Stimulated activated CD8-positive, alpha-beta memory T cell treated with anti-CD3 and anti-CD28 coated beads, Interleukin-15, amount 100 ng/mL, for 1 hour (primary cell): ENCODE measurements at places on chromosomes 11 and 22.
A peak's percentile ranks its signal among the peaks of the same experiment; 100 is the strongest.

- DNase-seq: no peak
These were observed 105.0 kb upstream of the SESN3 start for GRCh38 chr11:95335989-95336388.

DNA sequence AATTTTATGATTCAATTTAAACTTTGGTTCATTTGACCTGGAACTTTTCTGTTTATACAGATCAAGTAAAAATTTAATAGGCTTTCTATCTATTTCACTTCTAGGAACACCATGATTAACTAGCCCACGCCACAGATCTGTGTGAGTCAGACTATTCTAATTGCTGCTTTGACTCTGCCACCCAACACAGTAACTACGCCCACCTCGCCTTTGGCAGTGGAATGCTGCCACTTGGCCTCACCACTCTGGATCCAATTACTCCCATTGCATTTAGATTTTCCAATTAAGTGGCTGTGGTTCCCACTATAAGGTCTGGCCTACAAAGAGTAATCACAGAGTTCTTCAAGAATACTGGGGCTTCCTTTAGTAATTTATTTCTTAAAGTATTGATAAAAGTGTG, 46.6 kb upstream of the LIN7C start:
- DNase-seq: no peak

- no peak for DNase-seq
These were observed 14.9 kb downstream of the ADORA2A start for GRCh38 chr22:24442352-24442744.

DNA sequence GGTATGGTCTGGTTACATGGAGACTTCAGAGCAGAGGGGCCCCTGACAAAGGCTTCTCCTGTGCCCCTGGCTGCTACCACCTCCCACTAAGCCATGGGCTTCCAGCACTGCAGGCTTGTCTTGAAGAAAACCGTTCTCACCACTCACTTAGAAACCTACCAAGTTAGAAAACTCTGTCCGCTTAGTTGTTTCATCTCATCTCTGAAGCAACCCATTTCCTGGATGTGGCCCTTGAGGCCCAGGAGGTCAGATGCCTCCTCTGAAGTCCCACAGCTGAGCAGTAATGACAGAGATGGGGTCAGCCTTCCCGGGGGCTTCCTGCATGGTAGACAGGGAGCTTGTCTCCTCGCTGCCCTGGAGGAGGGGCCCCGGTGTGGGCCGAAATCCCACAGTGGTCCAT, 12.9 kb downstream of the CSF2RB start:
- DNase-seq: no peak

- DNase-seq: no peak
These were observed 37.7 kb downstream of the POLD3 start for GRCh38 chr11:74630043-74630442.

DNA sequence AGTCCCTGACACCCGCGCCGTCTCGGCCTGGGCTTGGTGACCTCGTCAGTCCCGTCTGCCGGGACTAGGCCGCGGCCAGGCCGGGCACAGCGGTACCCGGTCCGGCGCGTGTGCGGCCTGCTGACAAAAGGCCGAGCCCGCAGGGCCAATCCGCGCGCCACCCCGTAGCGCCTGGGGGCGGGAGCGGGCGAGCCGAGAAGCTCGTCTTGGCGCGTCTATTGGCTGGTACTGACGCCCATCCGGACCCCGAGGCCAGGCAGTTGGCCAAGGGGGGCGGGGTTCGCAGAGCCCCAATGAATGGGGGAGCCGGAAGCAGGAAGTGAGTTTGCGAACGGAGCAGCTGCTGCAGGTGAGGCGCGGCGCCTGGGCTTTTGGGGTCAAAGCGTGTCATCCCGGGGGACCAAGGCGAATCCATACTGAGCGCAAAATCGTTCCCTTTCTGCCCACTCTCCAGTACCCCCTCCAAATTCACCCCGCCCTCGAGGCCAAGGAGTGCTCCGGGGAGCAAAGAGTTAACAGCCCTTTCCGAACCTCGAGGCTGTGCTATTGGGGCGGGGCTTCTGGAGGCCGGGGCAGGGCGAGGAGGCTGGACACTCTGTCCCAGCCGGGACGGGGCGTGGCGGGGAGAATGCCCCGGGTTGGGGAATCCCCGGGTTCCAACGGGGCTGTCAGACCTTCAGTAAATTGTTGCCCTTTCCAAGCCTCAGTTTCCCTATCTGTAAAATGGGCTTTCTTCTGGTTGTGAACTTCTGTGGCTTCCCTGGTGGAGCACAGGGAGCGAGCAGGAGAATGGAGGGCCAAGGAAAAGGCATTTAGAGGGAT, at the start of gene DPP3:
TSS of gene DPP3 (plus strand) at position 318 of the 822 bp plus-strand sequence. CDS start 1,767 bp downstream, outside the sequence.
- DNase-seq: peak; percentile 91

DNA sequence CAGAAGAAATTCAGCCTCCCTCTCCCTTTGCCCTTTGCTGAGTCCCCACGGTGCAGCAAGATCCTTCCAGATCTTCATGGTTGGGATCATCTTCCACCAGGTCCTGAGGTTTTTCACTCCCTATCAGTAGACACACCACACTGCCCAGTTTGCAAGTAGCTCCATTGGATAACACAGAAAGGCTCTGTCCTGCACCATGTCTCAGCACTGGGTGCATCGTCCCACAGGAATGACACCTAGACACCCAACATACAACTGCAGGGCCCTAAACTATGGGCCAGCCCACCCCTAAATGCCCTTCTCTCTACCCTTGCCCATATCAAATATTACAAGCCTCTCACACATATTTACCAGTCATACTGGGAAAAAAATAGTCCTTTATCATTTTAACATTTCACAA, 9.4 kb downstream of the KLHL22 start:
- DNase-seq: no peak

DNA sequence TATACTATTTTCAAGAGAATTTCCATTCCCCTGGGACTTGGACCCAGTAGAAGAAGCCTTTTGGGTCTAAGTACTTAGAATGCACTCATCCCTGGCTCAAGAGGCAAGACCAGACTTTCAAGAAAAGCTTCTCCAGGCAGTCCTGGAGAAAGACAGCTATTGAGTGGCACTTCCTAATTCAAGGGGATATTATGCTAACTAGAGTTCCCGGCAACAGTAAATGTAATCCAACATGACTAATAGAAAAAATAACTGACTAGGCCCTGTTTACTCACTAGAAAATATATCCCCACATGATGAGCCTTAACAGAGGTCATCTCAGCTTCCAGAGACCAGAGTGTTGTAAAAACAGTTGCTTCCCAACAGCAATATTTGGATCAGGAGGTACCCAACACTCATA, 47.2 kb upstream of the AKIP1 start:
- no peak for DNase-seq

GRCh38 chr11:104435494-104435893, 271.5 kb upstream of the PDGFD start:
- no peak for DNase-seq

DNA sequence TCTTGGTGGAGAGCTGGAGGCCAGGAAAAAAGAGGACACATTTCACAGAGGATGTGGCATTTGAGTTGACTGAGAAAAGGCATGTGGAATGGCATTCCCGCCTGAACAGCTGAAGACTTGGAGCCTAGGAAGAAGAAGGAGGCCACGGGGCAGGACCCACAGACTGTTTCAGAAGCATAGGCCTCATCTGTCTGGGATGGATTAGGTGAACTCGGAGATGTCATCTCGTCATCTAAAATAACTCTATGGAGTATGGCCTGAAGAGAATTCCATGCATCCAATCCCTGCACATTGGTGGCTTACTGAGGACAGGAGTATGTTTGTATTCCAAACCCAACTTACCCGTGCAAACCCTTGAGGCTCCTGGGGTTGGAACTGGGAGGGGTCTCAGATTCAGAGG, 16.4 kb downstream of the SPATA19 start:
- no peak for DNase-seq

- DNase-seq: no peak
These were observed 85.5 kb upstream of the B3GAT1 start for GRCh38 chr11:134497586-134497985.
